A549 treated with GW870086 at 1 μM for 4 hours (cell line): ENCODE measurements at places on chromosomes 12 and 14. TPM values are rescaled to one million over a fixed set of nuclear protein-coding genes. Genes with fewer than 3 reads are reported as not detected.

The PPP2R3C gene
- total RNA-seq, result 25.5 to 28.5 TPM (median 27.6 TPM) in 5 replicates

The SOAT2 gene
- 0.06 to 0.44 TPM (median 0.40 TPM) in 5 replicates for total RNA-seq

The EML1 gene
- 30.1 to 39.6 TPM (median 37.3 TPM) in 5 replicates for total RNA-seq

The KRT80 gene
- total RNA-seq, result 30.3 to 43.4 TPM (median 36.8 TPM) in 5 replicates

The ARMH4 gene
- 0.36 to 0.64 TPM (median 0.49 TPM) in 5 replicates for total RNA-seq

The KCNMB4 gene
- total RNA-seq, result 0.11 to 0.51 TPM (median 0.25 TPM) in 5 replicates

The SYNDIG1L gene
- total RNA-seq, result not detected in 5 replicates

The NYNRIN gene
- total RNA-seq, result 0.25 to 0.34 TPM (median 0.26 TPM) in 5 replicates

The GAPDH gene
- total RNA-seq, result 6,831 to 9,120 TPM (median 8,658 TPM) in 5 replicates

The KLRC3 gene
- total RNA-seq, result 0.41 to 0.42 TPM in 2 of 5 replicates, not detected in the others

The TAS2R50 gene
- not detected in 5 replicates for total RNA-seq

The ETFRF1 gene
- total RNA-seq, result 8.1 to 10.6 TPM (median 9.5 TPM) in 5 replicates

The RNASE4 gene
- total RNA-seq, result 5.6 to 10.0 TPM (median 7.3 TPM) in 5 replicates

The FAM90A1 gene
- 0.10 to 0.11 TPM (median 0.10 TPM) in 3 of 5 replicates, not detected in the others for total RNA-seq

The AMN gene
- 0.24 to 0.56 TPM (median 0.39 TPM) in 5 replicates for total RNA-seq

The DNM1L gene
- 44.2 to 61.1 TPM (median 55.7 TPM) in 5 replicates for total RNA-seq

The PPP1R36 gene
- 0.15 to 0.65 TPM (median 0.29 TPM) in 5 replicates for total RNA-seq

The PYM1 gene
- total RNA-seq, result 35.6 to 43.1 TPM (median 39.1 TPM) in 5 replicates

The WSCD2 gene
- not detected in 5 replicates for total RNA-seq

The ATP2A2 gene
- total RNA-seq, result 259 to 341 TPM (median 315 TPM) in 5 replicates

The SIVA1 gene
- 161 to 220 TPM (median 195 TPM) in 5 replicates for total RNA-seq

The BHLHE41 gene
- 0.42 to 0.86 TPM (median 0.71 TPM) in 5 replicates for total RNA-seq

The ACSS3 gene
- total RNA-seq, result not detected in 5 replicates

The P2RX2 gene
- total RNA-seq, result 0.12 TPM in 1 of 5 replicates, not detected in the others

The PELI2 gene
- total RNA-seq, result 0.72 to 1.3 TPM (median 0.93 TPM) in 5 replicates

The SAMD15 gene
- total RNA-seq, result 1.5 to 2.0 TPM (median 1.7 TPM) in 5 replicates

The DPPA3 gene
- not detected in 5 replicates for total RNA-seq

The B4GALNT3 gene
- 0.54 to 1.1 TPM (median 0.59 TPM) in 5 replicates for total RNA-seq

The PIANP gene
- total RNA-seq, result 0.95 to 1.5 TPM (median 0.97 TPM) in 5 replicates

The NOS1 gene
- 0.40 to 0.64 TPM (median 0.58 TPM) in 5 replicates for total RNA-seq

The CPNE8 gene
- 9.3 to 11.0 TPM (median 10.0 TPM) in 5 replicates for total RNA-seq

The PWP1 gene
- total RNA-seq, result 87.0 to 101 TPM (median 92.0 TPM) in 5 replicates

The NPFF gene
- total RNA-seq, result 0.85 TPM in 1 of 5 replicates, not detected in the others

The TESPA1 gene
- not detected in 5 replicates for total RNA-seq

The C12orf54 gene
- total RNA-seq, result not detected in 5 replicates

The SLC16A7 gene
- 0.08 to 0.41 TPM (median 0.14 TPM) in 5 replicates for total RNA-seq

The TTC5 gene
- total RNA-seq, result 15.0 to 26.9 TPM (median 20.1 TPM) in 5 replicates

The MAGOHB gene
- total RNA-seq, result 48.5 to 60.4 TPM (median 51.3 TPM) in 5 replicates

The CIROP gene
- not detected in 5 replicates for total RNA-seq

The BRMS1L gene
- 10.6 to 12.5 TPM (median 12.0 TPM) in 5 replicates for total RNA-seq

The HOXC12 gene
- total RNA-seq, result not detected in 5 replicates

The RBMS2 gene
- total RNA-seq, result 8.6 to 11.0 TPM (median 10.8 TPM) in 5 replicates

The SLC4A8 gene
- 0.67 to 2.7 TPM (median 1.3 TPM) in 5 replicates for total RNA-seq

The FOXN4 gene
- 0.03 to 0.08 TPM (median 0.06 TPM) in 4 of 5 replicates, not detected in the other for total RNA-seq

The KLRC2 gene
- 1.7 to 2.4 TPM (median 2.1 TPM) in 5 replicates for total RNA-seq

The MYH6 gene
- total RNA-seq, result 0.02 to 0.03 TPM in 2 of 5 replicates, not detected in the others

The RHEBL1 gene
- total RNA-seq, result 3.4 to 4.9 TPM (median 4.2 TPM) in 5 replicates

The LGR5 gene
- not detected in 5 replicates for total RNA-seq

The RIPK3 gene
- total RNA-seq, result not detected in 5 replicates

The TAS2R7 gene
- not detected in 5 replicates for total RNA-seq

The TRAFD1 gene
- 14.6 to 17.6 TPM (median 17.0 TPM) in 5 replicates for total RNA-seq

The RNASE7 gene
- not detected in 5 replicates for total RNA-seq
